ENCODE measurements at places on chromosomes 2 and 18.
A peak's percentile ranks its signal among the peaks of the same experiment; 100 is the strongest.

GRCh38 chr2:12923907-12924610 lies 207.3 kb downstream of the TRIB2 start:
- peak; percentile 66 for DNase-seq

GRCh38 chr18:64994370-64994769 lies 756.4 kb upstream of the CDH7 start:
- no peak for DNase-seq

DNA sequence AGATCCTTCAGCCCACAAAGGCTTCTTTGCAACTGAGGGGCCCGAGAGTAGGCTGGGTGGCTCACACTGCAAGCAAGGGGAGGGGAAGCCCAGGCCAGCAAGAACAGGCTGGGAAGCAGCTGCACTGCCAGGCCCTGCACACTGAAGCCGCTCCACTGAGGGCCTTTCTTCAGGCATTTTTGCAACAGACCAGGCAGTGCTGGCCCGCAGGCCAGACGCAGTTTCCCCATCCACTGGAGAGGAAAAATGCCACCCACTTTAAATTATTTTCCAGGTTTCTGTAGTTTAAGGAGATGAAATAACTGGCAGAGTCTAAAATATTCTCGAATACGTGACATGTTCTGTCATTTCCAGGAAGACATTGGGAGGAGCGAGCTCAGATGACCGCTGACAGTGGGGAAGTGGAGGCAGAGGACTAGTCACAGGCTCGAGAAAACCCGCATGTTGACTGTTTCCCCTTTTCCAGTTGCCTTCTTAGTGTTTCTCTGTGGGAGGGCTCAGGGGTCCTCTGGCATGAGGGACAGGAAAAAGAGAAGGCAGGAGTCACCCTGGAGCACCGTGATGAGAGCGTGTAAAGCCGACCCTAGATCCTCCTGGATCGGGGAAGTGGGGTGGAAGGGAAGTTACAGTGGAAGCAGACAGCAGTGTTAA lies 53.3 kb upstream of the B3GNT7 start:
- no peak for DNase-seq

GRCh38 chr2:88857951-88858411 lies 166.5 kb downstream of the RPIA start:
- no peak for DNase-seq

DNA sequence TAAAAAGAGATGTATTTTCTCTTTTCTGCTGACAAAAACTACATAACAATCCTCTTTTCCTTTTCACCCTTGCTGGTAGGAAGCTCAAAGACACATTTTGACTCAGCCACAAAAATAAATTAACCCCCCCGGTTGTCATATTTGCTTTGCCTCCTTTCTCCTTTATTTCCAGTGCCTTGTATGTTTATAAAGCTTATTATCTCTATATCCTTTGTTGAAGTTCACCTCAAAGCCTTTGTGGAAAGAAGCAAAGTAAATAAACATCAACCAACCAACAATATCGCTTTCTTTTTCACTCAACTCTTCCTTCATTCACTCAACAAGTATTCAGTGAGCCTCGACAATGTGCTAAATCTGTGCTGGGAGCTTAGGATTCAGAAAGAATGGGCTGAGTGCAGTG lies 276.5 kb upstream of the ID2 start:
- DNase-seq = no peak

GRCh38 chr2:138763971-138764370 lies 16.2 kb downstream of the NXPH2 start:
- DNase-seq = no peak
